ENCODE measurements at places on chromosomes 6 and 20.
A peak's percentile ranks its signal among the peaks of the same experiment; 100 is the strongest.

GRCh38 chr20:54356801-54357200 is 118.6 kb upstream of the DOK5 start:
- H3K36me3 ChIP-seq, result no peaks in the 10 kb centered on the region
- no peak overlapping the region for H3K4me3 ChIP-seq
- no peak overlapping the region for H3K27ac ChIP-seq
- no peaks in the 10 kb centered on the region for H3K4me1 ChIP-seq

GRCh38 chr20:36792422-36792821 is 18.9 kb upstream of the DSN1 start:
- no peaks in the 10 kb centered on the region for H3K27me3 ChIP-seq
- H3K4me3 ChIP-seq, result no peak overlapping the region
- DNase-seq, result peak; percentile 69
- H3K27ac ChIP-seq, result no peak overlapping the region
- H3K4me1 ChIP-seq, result no peaks in the 10 kb centered on the region

DNA sequence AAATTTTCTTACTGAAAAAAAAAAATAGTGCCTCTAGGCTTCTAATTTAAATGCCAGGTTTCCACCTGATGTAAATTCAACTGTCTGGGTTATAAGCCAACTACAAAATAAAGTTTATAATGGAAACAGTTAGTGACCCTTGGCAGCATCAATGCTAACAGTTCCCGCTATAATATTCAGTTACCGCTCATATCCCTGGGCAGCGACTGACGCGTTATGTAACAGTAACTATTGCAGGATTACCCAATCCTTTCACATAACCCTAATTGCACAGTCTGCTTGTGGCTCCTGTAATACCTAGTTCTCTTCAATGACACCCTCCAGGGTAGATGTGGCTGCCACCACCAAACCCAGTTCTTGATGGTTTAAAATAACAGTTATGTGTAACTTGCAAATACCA is 208.6 kb downstream of the MOXD1 start:
- H3K36me3 ChIP-seq, result no peaks in the 10 kb centered on the region
- no peak for DNase-seq
- no peak overlapping the region for H3K27ac ChIP-seq
- H3K4me1 ChIP-seq, result peaks cover 33% of the 10 kb centered on the region

DNA sequence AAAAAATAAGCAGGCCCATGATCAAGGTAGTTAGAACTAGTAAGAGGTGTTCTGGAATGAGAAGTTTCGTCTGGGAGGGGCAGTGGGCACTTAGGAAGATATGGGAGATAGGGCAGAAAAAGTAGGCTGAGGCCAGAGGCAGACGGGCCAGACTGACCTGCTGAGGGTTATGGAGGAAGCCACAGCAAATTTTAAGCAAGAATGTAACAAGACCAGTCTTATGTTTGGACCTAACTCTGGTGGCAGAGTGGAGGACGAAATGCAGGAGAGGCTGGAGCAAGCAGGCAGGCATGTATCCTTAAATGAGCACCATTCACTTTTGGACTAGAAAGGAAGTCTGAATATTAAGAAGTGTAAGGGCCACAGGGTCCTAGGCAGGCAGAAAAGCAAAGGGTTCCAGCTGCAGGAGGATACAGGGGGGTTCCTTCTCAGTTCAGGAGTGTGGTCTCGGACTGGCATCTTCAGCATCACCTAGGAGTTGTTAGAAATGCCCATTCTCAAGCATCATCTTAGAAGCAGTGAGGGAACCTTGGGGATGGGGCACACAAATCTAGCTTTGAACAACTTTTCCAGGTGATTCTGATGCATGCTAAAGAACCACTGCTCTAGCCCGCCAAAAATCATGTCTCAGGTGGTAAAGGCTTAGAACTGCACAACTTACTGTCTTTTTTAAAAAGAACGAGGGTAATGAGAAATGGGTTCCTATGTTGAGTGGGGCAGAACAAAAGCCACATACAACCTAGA is 1.7 kb upstream of the DSTN start:
- peaks cover 5% of the 10 kb centered on the region for H3K36me3 ChIP-seq
- H3K27me3 ChIP-seq, result no peaks in the 10 kb centered on the region
- H3K27ac ChIP-seq, result peak overlapping the region; percentile 93
- peaks cover 25% of the 10 kb centered on the region for H3K4me1 ChIP-seq
- peak overlapping the region; percentile 49 for H3K4me3 ChIP-seq

DNA sequence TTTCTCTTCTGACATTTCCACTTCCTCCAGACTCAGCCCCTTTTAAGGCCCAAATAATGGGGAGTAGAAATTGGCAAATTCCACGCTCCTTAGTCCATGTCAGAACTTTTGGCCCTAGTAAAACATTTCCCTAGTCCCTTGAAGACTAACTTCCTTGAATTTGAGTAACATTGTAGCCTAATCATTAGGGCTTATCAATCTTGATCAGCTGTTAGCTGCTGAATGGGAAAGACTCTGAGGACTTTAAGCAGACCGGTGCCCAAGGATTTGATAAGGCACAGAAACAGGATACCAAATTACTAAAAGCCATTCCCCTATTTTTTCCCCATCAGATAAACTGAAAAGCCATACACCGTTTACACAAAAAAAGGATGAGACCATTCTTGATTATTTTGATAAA is 37.0 kb upstream of the ECI2 start:
- no peak overlapping the region for H3K4me3 ChIP-seq
- H3K4me1 ChIP-seq, result no peaks in the 10 kb centered on the region
- DNase-seq, result no peak
- no peak overlapping the region for H3K27ac ChIP-seq
- no peaks in the 10 kb centered on the region for H3K27me3 ChIP-seq
- no peaks in the 10 kb centered on the region for H3K36me3 ChIP-seq

DNA sequence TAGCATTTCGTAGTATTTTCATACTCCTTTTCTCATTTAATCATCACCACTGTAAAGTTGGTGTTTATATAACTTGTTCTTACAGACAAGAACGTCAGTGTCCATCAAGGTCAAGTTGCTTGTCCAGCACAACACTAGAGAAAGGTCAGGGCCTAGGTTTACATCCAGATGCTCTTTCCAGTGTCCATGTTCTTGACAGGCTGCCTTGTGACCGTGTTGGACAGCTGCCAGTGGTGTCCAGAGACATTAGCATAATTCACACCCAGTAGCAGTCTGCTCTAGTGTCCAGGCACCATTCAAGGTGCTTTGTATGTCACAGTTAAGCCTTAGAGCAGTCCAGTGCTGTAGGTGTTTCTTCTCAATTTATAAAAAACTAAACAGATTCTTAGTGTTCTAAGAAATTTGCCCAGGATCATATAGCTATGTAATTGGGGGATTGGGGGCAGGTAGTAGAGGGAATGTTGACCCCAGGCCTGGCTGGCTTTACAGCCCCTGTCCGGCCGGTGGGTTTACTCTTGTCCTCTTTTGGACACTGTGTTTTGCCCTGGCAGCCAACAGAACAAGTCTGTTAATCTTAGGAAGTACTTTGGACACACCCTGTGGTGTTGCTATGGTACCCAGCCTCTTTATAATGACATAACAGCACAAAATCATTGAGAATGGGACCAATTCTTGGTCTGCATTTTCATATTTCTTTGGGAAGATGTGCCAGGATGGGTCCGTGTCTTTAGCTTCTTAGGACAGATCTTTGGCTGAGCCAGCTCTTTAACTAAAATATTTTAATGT is 8.0 kb downstream of the STK35 start:
- peaks cover 13% of the 10 kb centered on the region for H3K4me1 ChIP-seq
- no peak overlapping the region for H3K4me3 ChIP-seq
- peak overlapping the region; percentile 33 for H3K27ac ChIP-seq
- no peaks in the 10 kb centered on the region for H3K27me3 ChIP-seq

GRCh38 chr6:49980898-49981297 is 11.5 kb upstream of the DEFB113 start:
- no peak overlapping the region for H3K4me3 ChIP-seq
- no peak for DNase-seq
- H3K27me3 ChIP-seq, result no peaks in the 10 kb centered on the region

GRCh38 chr6:168016176-168016620 is 18.7 kb downstream of the KIF25 start:
- no peak overlapping the region for H3K27ac ChIP-seq
- H3K4me3 ChIP-seq, result no peak overlapping the region
- H3K36me3 ChIP-seq, result no peaks in the 10 kb centered on the region

DNA sequence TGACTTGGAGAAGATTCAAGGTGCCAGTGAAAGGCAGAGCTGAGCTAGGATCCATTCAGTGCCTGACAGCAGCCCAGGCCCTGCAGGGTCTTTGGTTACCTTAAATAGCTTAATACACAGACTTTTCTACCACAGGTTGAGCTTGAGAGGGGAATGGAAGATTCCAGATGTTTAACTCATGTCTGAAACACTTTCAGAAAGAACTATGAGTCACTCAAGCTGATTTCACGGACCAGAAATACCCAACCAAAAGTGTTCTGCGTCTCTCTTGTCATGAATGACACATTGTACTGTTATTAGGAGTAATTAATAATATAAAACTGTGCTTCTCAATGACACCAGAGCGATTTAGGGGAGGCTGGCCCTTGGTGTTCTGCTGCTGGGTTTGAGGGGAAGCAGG is 6.4 kb upstream of the PMEPA1 start:
- no peak overlapping the region for H3K4me3 ChIP-seq
- peaks cover under 1% of the 10 kb centered on the region for H3K27me3 ChIP-seq
- peak; percentile 87 for DNase-seq
- H3K27ac ChIP-seq, result peak overlapping the region; percentile 49
- peaks cover 49% of the 10 kb centered on the region for H3K4me1 ChIP-seq

DNA sequence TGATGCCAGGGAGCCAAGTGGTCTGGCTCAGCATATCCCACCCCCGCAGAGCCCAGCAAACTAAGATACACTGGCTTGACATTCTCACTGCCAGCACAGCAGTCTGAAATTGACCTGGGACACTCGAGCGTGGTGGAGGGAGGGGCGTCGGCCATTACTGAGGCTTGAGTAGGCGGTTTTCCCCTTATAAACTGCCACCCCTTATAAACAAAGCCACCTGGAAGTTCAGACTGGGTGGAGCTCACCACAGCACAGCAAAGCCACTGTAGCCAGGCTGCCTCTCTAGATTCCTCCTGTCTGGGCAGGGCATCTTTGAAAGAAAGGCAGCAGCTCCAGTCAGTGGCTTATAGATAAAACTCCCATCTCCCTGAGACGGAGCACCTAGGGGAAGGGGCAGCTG is 19.4 kb downstream of the TINAG start:
- H3K4me3 ChIP-seq, result no peak overlapping the region
- H3K27ac ChIP-seq, result no peak overlapping the region
- no peaks in the 10 kb centered on the region for H3K36me3 ChIP-seq
- DNase-seq, result peak; percentile 1

DNA sequence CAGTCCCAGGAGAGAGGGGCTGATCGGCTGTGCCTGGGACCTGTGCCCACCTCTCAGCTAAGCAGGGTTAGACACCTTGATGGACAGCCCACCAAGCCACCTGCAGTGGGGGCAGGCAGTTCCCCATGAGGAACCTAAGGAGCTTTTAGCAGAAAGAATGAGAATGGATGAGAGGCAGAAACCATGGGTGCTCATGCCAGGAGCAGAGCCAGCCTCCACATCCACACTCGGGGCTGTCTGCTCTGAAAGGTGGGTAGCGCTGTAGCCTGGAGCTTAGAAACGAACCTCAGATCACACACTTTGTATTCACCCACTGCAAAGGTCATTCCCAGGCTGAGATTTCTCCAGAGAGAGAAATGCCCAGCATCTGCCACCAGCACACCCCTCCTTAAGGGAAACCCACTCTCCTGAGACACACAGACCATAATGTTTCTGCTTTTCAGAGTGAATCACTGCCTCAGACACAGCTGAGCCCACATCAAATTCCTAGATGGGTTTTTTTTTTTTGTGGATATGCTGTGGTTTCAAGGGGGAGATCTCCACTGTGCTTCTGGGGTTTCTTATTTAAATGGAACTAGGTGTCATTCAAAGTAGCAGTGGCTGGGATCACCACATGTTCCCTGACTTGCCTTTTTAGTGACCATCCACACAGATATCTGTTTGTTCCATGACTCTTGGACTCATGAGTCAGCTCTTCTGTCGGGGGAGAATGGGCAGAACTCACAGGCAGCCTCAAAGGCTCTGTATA is 218.9 kb downstream of the EYA2 start:
- no peaks in the 10 kb centered on the region for H3K36me3 ChIP-seq
- H3K4me3 ChIP-seq, result no peak overlapping the region
- peaks cover 17% of the 10 kb centered on the region for H3K4me1 ChIP-seq
- no peaks in the 10 kb centered on the region for H3K27me3 ChIP-seq
- DNase-seq, result peak; percentile 84

- H3K4me1 ChIP-seq, result no peaks in the 10 kb centered on the region
- no peak for DNase-seq
- H3K36me3 ChIP-seq, result no peaks in the 10 kb centered on the region
- H3K27me3 ChIP-seq, result no peaks in the 10 kb centered on the region
Measured at GRCh38 chr6:32329141-32329540, 42.6 kb downstream of the TSBP1 start.

GRCh38 chr6:149127212-149127611 is 190.3 kb upstream of the TAB2 start:
- H3K36me3 ChIP-seq, result no peaks in the 10 kb centered on the region
- H3K4me3 ChIP-seq, result no peak overlapping the region
- peak; percentile 75 for DNase-seq
- H3K4me1 ChIP-seq, result no peaks in the 10 kb centered on the region

- H3K36me3 ChIP-seq, result no peaks in the 10 kb centered on the region
- no peak overlapping the region for H3K4me3 ChIP-seq
- H3K4me1 ChIP-seq, result no peaks in the 10 kb centered on the region
- no peaks in the 10 kb centered on the region for H3K27me3 ChIP-seq
Measured at GRCh38 chr6:98775205-98775604, 59.2 kb upstream of the POU3F2 start.

DNA sequence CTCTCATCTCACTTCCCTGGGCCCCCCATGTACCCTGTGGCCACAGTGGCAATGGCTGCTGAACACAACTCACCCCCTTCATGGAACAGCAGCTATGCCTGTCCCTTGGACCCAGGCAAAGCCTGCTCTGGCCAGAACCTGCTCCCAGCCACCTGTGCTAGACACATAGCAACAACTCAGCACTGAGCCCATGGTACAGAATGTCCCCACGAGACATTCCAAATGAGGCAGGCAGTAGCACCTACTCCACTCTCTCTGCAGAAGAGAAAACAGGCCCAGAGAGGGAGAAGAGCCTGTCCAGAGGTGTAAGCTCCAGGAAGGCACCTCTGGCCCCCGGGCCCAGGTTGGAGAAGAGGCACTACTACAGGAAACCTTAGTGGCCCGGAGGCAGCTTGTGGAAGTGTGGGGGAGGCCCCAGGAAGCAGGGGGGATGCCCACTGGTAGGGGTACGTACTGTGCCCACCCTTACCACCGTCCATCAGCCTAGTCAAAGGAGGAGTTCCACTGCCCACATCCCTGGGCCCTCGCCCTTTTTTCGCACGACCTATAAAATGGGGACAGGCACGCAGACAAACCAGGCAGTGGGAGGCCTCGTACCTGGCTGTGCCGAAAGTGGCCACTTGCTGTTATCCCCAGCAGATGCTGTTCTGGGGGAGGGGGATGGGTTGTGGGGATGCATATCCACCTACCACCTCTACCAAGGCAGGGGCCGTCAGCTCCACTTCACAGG is 97.2 kb downstream of the ASXL1 start:
- no peaks in the 10 kb centered on the region for H3K27me3 ChIP-seq
- H3K27ac ChIP-seq, result no peak overlapping the region
- peaks cover 16% of the 10 kb centered on the region for H3K4me1 ChIP-seq
- DNase-seq, result no peak
- no peak overlapping the region for H3K4me3 ChIP-seq

- no peaks in the 10 kb centered on the region for H3K27me3 ChIP-seq
- no peaks in the 10 kb centered on the region for H3K4me1 ChIP-seq
- no peak overlapping the region for H3K4me3 ChIP-seq
- DNase-seq, result no peak
- peaks cover 17% of the 10 kb centered on the region for H3K36me3 ChIP-seq
Measured at GRCh38 chr6:42572523-42572922, 8.7 kb downstream of the UBR2 start.

Measured in astrocyte (in vitro differentiated cells and primary cell).